ENCODE measurements at places on chromosomes 16 and 17. TPM values are rescaled to one million over a fixed set of nuclear protein-coding genes. Genes with fewer than 3 reads are reported as not detected.

UTS2R gene
- not detected for polyA plus RNA-seq

TP53TG3B gene
- not detected for polyA plus RNA-seq

LITAFD gene
- polyA plus RNA-seq: not detected

ATP2A1 gene
- 169 TPM for polyA plus RNA-seq

MC1R gene
- 1.8 TPM for polyA plus RNA-seq

ATP2A3 gene
- 1.2 TPM for polyA plus RNA-seq

FBXW10B gene
- 0.91 TPM for polyA plus RNA-seq

RAB34 gene
- 21.0 TPM for polyA plus RNA-seq

ACACA gene
- polyA plus RNA-seq: 7.2 TPM

AIPL1 gene
- polyA plus RNA-seq: not detected

KATNIP gene
- polyA plus RNA-seq: 9.6 TPM

TMED6 gene
- polyA plus RNA-seq: 0.13 TPM

RHBDL1 gene
- polyA plus RNA-seq: 0.08 TPM

ATP2C2 gene
- polyA plus RNA-seq: 0.06 TPM

PRR35 gene
- not detected for polyA plus RNA-seq

MILR1 gene
- polyA plus RNA-seq: 0.61 TPM

KRT25 gene
- polyA plus RNA-seq: 0.03 TPM

SOX15 gene
- polyA plus RNA-seq: 0.20 TPM

NXPH3 gene
- polyA plus RNA-seq: 0.75 TPM

CUEDC1 gene
- polyA plus RNA-seq: 56.5 TPM

MTSS2 gene
- polyA plus RNA-seq: 50.0 TPM

SEPTIN1 gene
- 0.28 TPM for polyA plus RNA-seq

RCVRN gene
- polyA plus RNA-seq: not detected

EVPLL gene
- not detected for polyA plus RNA-seq

PRDM7 gene
- polyA plus RNA-seq: not detected

GLTPD2 gene
- polyA plus RNA-seq: not detected

KCNAB3 gene
- polyA plus RNA-seq: 0.18 TPM

WSCD1 gene
- polyA plus RNA-seq: 6.2 TPM

MT1A gene
- polyA plus RNA-seq: 128 TPM

CBLN1 gene
- 0.45 TPM for polyA plus RNA-seq

CD300LB gene
- not detected for polyA plus RNA-seq

CPHXL gene
- not detected for polyA plus RNA-seq

TBC1D28 gene
- polyA plus RNA-seq: not detected

SRL gene
- polyA plus RNA-seq: 276 TPM

KRT27 gene
- polyA plus RNA-seq: 0.01 TPM

SPATA20 gene
- 4.8 TPM for polyA plus RNA-seq

TP53TG3 gene
- polyA plus RNA-seq: not detected

HOXB8 gene
- 0.08 TPM for polyA plus RNA-seq

CETP gene
- polyA plus RNA-seq: 0.05 TPM

SHISA9 gene
- polyA plus RNA-seq: 0.13 TPM

AGRP gene
- not detected for polyA plus RNA-seq

GSG1L gene
- 0.08 TPM for polyA plus RNA-seq

CPSF4L gene
- polyA plus RNA-seq: not detected

MPP2 gene
- 0.21 TPM for polyA plus RNA-seq

ZPBP2 gene
- not detected for polyA plus RNA-seq

NACA2 gene
- not detected for polyA plus RNA-seq

TRPV2 gene
- polyA plus RNA-seq: 1.6 TPM

JUP gene
- 30.3 TPM for polyA plus RNA-seq

RASL10B gene
- polyA plus RNA-seq: 6.6 TPM

ST6GALNAC1 gene
- polyA plus RNA-seq: 0.53 TPM

ASGR2 gene
- not detected for polyA plus RNA-seq

KRTAP2-4 gene
- not detected for polyA plus RNA-seq

SCN4A gene
- polyA plus RNA-seq: 34.9 TPM

TOB1 gene
- 12.8 TPM for polyA plus RNA-seq

USP6 gene
- 0.25 TPM for polyA plus RNA-seq

CALB2 gene
- polyA plus RNA-seq: 0.16 TPM

TACO1 gene
- polyA plus RNA-seq: 49.5 TPM

AANAT gene
- 0.13 TPM for polyA plus RNA-seq

KRTAP3-2 gene
- polyA plus RNA-seq: not detected

Measured in psoas muscle (tissue), 8 donors.